Pancreas (tissue), 10 donors: ENCODE measurements at places on chromosomes 16 and 17.

DNA sequence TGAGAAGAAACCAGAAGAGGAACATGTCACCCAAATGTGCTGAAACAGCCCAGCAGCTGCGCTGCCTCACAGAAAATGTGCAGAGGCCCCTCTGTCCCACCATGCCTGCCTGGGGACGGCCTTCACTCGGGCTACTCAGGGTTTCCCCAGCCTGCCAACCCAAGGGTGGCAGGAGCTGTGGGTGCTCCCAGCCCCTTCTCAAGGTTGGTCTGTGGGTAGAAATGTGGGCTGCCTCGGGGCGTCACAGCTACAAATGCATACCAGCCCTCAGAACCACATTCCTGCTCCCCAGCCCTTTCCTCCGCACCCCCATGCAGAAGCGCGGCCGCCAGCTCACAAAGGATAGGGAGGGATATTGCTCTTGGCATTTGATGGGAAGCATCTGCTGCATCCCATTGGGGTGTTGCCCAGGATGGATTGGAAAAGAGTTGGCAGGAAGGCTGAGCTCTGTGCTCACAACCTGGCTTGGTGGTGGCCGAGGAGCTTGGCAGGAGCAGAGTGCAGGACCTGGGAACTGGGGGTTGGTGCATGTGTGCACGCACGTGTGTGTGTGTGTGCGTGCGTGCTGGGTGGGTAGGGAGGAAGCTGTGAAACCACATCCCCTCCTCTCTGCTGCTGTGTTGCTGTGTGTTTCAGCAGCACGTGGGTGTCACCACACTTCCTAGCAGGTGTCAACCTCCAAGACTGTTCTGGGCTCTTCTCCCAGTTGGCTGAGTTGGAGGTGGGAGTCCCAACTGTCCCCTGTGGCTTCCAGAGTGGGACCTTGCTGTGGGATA, 304.4 kb downstream of the SEC14L1 start:
- DNase-seq = no peak

DNA sequence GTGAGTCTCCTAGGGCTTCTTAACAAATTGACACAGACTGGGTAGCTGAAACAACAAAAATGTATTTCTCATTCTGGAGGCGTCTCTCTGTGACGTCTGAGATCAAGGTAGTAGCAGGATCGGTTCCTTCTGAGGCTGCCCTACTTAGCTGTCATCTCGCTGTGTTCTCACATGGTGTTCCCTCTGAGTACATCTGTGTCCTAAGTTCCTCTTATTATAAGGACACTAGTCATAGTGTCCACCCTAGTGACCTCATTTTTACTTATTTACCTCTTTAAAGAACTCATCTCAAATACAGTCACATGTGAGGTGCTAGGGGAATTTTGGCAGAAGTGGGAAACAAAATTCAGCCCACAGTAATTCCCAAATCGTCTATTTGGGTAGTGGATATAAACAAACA, 529.1 kb downstream of the NPIPA7 start:
- DNase-seq = no peak

DNA sequence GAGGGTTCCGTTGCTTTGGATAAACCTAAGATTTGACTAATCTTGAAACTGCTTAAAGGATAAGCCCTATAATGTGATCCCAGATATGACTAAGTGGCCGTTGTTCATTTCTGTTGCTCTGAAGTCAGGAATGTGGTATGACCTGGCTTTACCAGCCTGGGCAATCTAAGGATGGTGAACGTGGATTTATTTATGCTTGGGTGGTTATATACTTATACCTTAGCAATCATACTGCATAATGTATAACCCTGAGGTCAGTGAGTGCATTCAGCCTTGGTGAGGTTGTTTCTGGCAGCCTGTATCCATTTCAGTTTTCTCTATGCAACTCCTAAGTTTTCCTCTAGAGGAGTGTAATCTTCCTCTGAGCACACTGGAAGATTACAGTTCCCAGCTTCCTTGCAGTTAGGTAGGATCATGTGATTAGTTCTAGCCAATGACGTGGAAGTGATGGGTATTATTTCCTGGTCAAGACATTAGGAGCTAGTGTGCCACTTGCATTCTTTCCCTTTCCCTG, 41.9 kb downstream of the FTO start:
- DNase-seq = no peak

DNA sequence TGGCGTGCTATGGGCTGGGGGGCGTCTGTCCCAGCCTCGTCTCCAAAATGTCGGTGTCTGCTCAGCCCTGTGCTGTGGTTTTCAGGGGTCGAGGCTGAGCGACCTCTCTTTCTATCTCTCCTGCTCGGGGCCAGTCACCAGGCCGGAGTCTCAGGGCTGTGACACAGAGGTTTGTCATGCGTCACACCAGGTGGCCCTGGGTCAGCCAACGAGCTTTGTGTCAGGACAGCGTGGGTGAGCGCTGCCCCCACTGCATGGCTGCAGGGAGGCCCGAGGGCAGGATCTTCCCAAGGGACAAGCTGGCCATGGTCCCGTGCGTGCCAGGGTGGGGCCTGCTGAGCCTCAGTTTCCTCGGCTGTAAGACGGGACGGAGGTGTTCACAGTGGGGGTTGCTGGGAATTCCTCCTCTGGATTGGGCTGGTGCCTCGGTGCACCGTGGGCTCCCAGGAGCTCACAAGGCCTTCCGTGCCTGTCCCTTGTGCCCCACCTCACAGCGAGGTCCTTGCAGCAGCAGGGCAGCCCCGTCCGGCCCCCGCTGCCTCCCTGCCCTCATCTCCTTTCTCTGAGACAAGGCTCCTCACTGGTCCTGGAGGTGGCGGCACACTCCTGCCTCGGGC, 50.5 kb downstream of the CBFA2T3 start:
- no peak for DNase-seq

DNA sequence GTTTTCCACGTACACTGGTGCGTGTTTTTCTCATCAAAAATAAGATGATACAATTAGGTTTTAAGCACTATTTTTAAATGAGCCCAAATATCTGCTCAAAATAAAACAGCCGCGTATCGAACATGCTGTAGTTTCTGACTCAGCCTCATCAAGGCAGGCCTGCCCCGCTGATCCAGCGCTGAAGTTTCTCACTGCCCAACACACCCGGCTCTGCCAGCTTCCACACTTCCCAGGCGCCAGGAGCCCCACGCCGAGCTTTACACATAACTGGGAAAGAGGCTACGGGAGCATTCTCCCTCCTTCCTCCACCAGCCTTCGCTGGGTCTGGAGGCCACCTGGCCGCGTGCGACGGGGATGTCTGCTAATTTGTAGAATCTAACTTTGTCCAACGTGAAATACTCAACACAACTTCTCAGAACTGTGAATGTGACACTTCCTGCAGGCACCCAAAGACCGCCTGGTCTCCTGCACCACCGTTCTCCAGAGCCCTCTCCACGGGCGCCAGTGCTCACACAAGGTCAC, 42.1 kb downstream of the MAP1LC3B start:
- DNase-seq = no peak

- no peak for DNase-seq
Measured at GRCh38 chr17:79146562-79146961, 71.9 kb downstream of the ENGASE start.

- DNase-seq = peak; percentile 85
Measured at GRCh38 chr16:56193951-56194726, 2.9 kb downstream of the GNAO1 start.

DNA sequence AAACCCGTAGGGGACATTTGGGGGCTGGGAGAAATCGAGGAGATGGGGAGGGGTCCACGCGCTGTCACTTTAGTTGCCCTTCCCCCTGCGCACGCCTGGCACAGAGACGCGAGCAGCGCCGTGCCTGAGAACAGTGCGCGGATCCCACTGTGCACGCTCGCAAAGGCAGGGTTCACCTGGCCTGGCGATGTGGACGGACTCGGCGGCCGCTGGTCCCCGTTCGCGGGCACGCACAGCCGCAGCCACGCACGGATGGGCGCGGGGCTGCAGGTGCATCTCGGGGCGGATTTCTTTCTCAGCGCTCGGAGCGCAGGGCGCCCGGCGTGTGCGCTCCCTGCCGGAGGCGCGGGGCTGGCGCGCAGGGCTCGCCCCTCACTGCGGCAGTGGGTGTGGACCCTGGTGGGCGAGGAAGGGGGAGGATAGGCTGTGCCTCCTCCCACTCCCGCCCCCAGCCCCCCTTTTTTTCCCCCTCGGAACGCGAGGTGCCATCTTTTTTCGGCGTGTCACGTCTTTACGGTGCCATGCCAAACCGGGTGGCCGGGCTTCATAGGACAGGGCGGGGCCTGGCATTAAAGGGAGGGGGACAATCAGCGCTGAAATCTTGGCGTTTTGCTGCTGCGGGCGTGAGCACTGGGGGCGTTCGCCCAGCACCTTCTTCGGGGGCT, 1.1 kb downstream of the MAPT start:
- no peak for DNase-seq

DNA sequence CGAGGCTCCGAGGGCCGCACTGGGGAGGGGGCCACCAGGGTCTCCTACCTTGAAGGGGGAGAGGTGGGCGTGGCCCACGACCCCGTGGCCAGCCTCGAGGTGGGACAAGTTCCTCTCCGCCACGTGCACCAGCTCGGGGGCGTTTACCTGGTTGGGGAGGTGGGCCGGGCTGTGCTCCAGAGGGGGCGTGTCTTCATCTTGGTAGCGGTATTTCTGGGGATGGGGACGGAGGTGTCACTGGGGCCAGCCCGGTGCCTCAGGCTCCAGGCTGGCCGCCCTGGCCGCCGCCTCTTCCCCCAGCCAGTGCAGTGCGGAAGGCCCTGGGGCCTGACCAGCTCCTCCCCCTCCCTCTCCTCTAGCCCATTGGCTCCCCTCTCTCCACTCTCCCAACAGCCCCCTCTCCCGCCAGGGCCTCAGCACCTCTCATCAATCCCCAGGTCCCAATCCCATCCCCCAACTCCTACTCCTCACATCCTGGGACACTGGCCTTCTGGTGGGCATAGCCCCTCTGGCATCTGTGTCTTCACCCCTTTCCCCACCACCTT, 11.5 kb downstream of the DLG4 start:
- no peak for DNase-seq

DNA sequence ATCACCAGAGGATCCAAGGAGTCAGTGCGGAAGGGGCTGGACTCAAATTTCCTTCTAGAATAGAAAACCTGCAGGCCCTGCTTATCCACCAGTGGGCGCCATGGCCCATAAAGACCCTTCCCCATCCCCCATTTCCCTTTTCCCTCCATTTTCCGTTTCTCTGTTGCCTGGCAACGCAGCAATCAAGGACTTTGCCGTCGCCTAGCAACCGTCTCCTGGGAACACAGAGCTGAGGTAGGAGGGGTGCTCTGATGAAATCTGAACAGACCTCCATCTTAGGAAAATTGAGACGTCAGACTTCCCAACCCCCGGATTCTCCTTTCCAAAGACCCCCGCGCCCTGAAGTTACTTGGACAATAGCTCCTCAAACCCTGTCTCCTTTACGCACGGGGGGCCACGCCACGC, 5.7 kb downstream of the DLG4 start:
- DNase-seq = peak; percentile 79

- no peak for DNase-seq
Measured at GRCh38 chr16:17223576-17223975, 247.2 kb downstream of the XYLT1 start.

DNA sequence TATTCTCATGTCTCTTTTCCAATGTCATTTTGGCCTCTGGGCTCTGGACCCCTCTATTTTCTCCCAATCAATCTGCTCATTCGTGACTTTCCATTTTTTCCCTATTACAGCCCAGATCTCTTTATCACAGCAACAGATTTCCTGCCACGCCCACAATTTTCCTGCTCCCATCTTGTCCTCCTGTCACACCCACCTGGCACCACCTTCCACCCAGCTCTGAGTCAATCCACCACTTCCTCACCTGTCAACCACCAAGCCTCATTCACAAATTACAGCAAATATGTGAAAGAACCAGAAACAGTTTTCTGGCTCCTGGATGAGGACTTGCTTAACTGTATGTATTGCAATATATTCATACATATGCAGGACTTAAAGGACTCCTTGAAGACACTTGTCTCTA, 311.3 kb downstream of the GRIN2A start:
- DNase-seq = no peak

DNA sequence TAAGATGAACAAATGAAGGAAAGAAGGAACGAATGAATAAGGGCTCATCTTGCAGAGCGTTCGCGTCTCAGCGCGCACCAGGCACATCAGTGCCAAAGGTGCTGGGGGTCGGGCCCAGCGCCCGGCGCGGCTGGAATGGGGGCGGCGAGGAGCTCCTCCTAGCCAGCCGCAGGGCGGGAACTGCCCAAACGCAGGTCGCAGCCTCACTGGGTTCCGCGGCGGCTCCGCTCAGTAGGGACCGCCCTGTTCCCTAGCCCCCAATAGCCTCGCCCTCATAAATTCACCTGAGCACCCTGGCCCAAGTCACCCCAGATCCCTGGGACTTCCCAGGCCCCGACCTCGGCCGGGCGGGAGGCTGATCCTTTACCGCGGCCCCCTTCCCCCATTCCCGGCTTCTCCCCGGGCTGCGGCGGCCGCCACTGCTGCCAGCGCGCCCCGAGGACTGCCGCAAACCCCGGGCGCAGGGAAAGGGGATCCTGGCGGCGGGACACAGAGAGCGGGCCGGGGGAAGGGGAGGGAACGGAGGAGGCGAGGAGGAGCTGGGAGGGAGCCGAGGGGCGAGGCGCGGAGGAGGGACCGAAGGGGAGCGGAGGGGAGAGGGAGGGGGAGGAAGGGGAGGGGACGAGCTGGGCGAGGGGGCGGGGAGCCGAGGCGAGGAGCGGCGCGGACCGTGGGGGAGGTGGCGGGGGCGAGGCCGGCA, 377 bp upstream of the CRHR1 start:
- DNase-seq = no peak

DNA sequence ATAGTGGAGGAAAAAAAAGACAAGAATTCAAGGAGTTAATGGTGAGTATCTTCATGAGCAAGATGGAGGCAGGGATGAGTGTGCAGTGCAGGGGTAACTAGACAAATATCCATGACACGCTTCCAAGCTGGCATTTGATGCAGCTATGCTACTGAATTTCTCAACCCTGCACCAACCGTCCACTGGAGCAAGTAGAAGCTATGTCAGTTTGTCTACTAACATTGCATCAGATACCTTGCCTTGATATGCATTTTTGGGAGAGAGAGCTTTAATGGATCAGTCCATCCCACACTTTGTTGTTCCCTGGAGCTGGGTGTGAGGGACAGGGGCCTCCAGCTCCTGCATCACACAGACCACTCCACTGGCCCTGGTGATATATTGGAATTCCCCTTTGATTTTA, 16.4 kb downstream of the CCL11 start:
- no peak for DNase-seq
